ENCODE measurements at places on chromosomes 16 and 17. TPM values are rescaled to one million over a fixed set of nuclear protein-coding genes. Genes with fewer than 3 reads are reported as not detected.

DNA sequence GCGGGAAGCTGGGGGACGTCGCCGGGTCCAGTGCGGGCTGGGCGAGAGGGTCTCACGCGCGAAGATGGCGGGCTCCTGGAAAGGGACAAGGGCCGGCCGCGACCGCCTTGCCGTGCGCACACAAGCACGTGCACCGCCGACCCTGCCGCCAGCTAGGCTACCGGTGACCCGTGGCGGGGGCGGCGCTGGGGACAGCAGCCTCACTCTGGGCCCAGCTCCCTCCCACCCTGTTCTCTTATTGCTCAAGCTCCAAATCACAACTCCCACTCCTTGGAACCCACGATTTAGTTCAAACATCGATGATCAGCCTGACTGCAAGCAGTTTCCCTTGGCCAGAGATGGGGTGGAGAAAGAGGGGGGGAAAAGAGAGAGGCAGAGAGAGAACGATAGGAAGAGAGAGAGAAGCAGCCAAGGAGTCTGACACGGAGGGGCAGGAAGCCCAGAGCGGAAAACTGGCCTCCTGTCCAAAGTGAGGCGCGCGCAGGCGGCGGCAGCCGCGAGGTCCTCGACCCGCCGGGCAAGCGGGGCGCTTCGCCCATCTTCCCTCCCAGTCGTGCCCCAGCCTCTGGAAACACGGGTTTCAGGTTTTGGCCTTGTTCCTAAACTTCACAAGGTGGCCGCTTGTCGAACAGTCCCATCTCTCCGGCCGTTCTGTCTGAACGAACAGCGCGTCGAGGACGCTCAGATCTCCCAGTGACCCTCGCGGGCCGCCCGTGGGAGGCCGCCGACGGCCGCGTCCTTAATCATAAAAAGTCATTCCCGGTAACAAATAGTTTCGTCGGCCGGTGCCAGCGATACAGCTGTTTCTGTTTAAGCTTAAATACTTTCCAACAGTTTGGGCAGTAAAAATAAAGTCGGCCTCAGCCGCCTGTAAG lies 1.7 kb upstream of the CBX8 start:
- DNase-seq, result no peak
- H3K36me3 ChIP-seq, result no peaks in the 10 kb centered on the region
- peaks cover 56% of the 10 kb centered on the region for H3K27me3 ChIP-seq
- peaks cover 58% of the 10 kb centered on the region for H3K4me1 ChIP-seq
- no peak overlapping the region for H3K4me3 ChIP-seq

- H3K27me3 ChIP-seq, result no peaks in the 10 kb centered on the region
- DNase-seq, result no peak
- peaks cover 19% of the 10 kb centered on the region for H3K4me1 ChIP-seq
- H3K36me3 ChIP-seq, result peaks cover 12% of the 10 kb centered on the region
Measured at GRCh38 chr16:1766231-1766630, 5.1 kb downstream of the NME3 start.

The BIRC5 gene
- not detected for total RNA-seq

DNA sequence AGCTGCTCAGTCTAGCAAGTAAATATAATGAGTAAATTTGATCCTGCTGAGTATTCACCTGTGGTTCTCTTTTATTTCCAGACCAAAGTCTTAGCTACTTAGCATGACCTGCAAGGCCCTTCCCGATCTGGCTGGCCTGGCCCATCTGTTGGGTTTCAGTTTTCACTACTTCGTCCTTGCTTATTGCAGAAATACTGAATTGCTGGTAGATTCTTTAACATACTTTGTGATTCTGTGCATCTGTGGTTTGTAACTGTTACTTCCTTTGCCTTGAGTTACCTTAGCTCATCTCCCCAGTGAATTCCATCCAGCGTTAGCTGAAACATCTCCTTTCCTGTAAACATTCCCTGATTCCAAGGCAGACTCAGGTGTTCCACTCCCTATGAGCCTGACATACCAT lies 131.1 kb downstream of the PHKB start:
- no peaks in the 10 kb centered on the region for H3K36me3 ChIP-seq
- no peak for DNase-seq

- H3K36me3 ChIP-seq, result no peaks in the 10 kb centered on the region
- H3K4me1 ChIP-seq, result peaks cover 67% of the 10 kb centered on the region
- H3K27me3 ChIP-seq, result no peaks in the 10 kb centered on the region
Measured at GRCh38 chr17:79926605-79927135, 87.4 kb upstream of the CBX4 start.

GRCh38 chr17:64180089-64181073 lies 50.4 kb upstream of the ERN1 start:
- DNase-seq, result no peak
- no peak overlapping the region for H3K4me3 ChIP-seq
- no peaks in the 10 kb centered on the region for H3K27me3 ChIP-seq
- H3K27ac ChIP-seq, result no peak overlapping the region
- H3K36me3 ChIP-seq, result no peaks in the 10 kb centered on the region
- peaks cover 32% of the 10 kb centered on the region for H3K4me1 ChIP-seq

The SLC4A1 gene
- not detected for total RNA-seq

The LYRM1 gene
- 13.5 TPM for total RNA-seq

- DNase-seq, result no peak
- H3K4me3 ChIP-seq, result no peak overlapping the region
- no peaks in the 10 kb centered on the region for H3K4me1 ChIP-seq
- H3K36me3 ChIP-seq, result no peaks in the 10 kb centered on the region
Measured at GRCh38 chr17:3683054-3683511, 12.9 kb downstream of the P2RX5 start.

- peaks cover 23% of the 10 kb centered on the region for H3K4me1 ChIP-seq
- no peak overlapping the region for H3K4me3 ChIP-seq
- no peaks in the 10 kb centered on the region for H3K36me3 ChIP-seq
- H3K27me3 ChIP-seq, result no peaks in the 10 kb centered on the region
Measured at GRCh38 chr16:66874079-66874775, 6.1 kb upstream of the PDP2 start.

The MAPT gene
- total RNA-seq, result 2.3 TPM

The HSF5 gene
- not detected for total RNA-seq

The ZNF423 gene
- 9.2 TPM for total RNA-seq

The TBC1D3G gene
- total RNA-seq, result not detected

The ZNF821 gene
- total RNA-seq, result 8.6 TPM

DNA sequence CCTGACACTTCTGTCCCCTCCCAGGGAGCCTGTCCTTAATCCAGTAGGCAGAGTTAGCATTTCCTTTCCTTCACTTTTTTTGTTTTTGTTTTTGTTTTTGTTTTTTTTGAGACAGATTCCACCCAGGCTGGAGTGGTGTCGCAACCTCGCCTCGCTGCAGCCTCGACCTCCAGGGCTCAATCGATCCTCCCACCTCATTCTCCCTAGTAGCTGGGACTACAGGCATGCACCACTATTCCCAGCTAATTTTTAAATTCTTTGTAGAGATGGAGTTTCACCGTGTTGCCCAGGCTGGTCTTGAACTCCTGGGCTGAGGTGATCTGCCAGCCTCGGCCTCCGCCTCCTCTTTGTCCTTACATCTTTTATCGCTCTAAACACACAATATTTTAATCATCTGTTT lies 4.0 kb downstream of the NHERF1 start:
- peak overlapping the region; percentile 95 for H3K27ac ChIP-seq
- no peak for DNase-seq
- H3K4me1 ChIP-seq, result peaks cover 76% of the 10 kb centered on the region
- no peak overlapping the region for H3K4me3 ChIP-seq
- H3K27me3 ChIP-seq, result no peaks in the 10 kb centered on the region

DNA sequence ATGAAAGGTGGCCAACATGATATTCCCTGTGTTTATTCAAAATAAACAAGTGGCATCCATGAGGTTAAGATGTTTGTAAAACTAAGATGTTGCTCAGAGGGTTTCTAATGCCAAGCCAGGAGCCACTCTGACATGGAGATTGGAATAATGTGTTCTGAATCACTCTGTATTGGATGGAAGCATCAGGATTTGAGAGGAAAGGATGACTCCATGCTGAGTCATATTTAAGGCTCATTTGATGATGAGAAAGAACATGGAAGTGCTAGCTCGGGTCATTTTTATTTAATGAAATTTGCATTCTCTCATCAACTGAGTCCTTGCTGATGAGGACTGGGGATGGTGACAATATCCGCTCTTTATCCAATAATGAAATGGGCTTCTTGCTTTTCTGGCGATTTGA lies 6.2 kb downstream of the VAT1L start:
- H3K27me3 ChIP-seq, result peaks cover 2% of the 10 kb centered on the region
- H3K27ac ChIP-seq, result no peak overlapping the region
- H3K4me3 ChIP-seq, result no peak overlapping the region

DNA sequence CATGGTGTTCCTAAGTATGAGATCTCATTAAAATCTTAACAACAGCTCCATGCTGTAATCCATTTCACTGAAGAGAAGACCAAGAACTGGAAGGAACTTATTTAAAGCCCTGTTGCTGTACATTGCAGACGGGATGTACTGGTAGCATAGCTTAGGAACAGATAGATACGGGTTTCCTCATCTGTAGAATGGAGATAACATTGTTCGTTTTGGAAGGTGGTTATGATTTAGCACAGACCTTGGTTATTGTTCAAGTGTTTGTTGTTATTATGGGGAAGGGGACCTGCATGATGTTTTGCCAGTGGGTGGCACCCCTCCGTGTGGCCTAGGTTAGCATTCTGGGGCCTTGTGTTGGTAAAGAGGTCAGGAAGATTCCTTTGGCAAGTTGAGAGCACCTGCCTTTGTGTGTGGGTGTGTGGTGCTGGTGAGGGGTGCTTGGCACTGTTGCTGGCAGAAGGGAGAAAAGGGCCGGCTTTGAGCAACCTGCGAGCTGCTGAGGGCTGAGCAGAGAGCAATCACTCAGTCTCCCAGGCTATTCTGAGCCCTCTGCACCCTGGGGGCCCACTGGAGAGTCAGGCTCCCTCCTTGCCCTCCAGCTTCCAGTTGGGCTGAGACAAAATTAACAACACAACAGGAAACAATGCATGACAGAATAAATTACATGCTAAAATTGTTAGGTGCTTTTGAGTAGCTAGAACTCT lies 2.3 kb downstream of the TAOK2 start:
- H3K27ac ChIP-seq, result peak overlapping the region; percentile 24
- peaks cover 25% of the 10 kb centered on the region for H3K36me3 ChIP-seq
- no peak for DNase-seq
- H3K4me3 ChIP-seq, result no peak overlapping the region
- peaks cover 35% of the 10 kb centered on the region for H3K4me1 ChIP-seq

The SMIM36 gene
- total RNA-seq, result not detected

The SMIM5 gene
- 3.3 TPM for total RNA-seq

GRCh38 chr16:53456625-53457024 lies 22.4 kb downstream of the RBL2 start:
- no peak for DNase-seq
- no peak overlapping the region for H3K4me3 ChIP-seq
- no peaks in the 10 kb centered on the region for H3K27me3 ChIP-seq
- no peak overlapping the region for H3K27ac ChIP-seq
- H3K4me1 ChIP-seq, result no peaks in the 10 kb centered on the region

The TNP2 gene
- not detected for total RNA-seq

- H3K27ac ChIP-seq, result no peak overlapping the region
- H3K4me1 ChIP-seq, result peaks cover 16% of the 10 kb centered on the region
- no peak overlapping the region for H3K4me3 ChIP-seq
- no peaks in the 10 kb centered on the region for H3K36me3 ChIP-seq
- no peak for DNase-seq
Measured at GRCh38 chr16:77214411-77215138, 15.4 kb downstream of the SYCE1L start.

DNA sequence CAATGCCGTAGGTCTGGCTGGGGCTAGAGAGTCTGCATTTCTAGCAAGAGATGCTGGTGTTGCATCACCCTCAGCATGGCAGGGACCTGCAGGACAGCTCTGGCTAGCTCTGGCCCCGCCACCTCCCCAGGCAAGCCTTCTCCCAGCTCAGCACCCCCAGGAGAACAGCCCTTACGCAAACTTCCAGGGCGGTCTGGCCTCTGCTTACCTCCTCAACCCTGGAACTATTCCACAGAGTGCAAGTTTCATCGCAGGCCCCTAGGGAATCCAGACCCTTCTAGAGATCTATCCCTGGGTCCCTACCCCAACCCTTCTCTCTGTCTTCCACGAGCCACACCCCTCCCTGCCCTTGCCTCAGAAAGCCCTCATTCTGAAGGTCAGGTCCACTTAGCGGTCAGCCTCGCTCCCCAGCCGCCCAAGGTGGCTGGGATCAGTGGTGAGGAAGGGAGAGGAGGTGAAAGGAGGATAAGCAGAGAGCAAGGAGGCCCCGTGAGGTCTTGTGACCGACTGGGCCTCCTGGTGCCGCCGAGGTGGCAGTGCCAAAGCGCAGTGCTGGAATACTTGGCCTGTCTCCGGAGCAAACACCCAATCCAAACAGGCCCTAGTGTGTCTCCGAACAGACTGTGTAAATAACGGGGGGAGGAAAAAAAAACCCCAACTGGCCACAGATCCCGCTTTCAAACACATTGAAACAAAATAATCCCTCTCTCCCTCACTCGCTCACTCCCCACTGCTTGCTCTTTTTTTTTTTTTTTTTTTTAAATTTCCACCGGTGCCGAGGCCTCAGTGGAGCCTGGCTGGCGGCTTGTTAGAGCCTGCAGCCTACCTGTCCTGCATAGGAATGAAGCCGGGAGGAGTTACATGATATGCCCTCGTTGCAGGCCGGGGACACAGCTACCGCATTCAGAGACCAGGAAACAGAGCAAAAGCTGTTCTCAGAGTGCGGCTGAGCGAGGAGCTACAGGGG lies 380.9 kb downstream of the SOX9 start:
- peaks cover 57% of the 10 kb centered on the region for H3K4me1 ChIP-seq
- no peaks in the 10 kb centered on the region for H3K36me3 ChIP-seq
- no peaks in the 10 kb centered on the region for H3K27me3 ChIP-seq

The RNF157 gene
- 4.7 TPM for total RNA-seq

GRCh38 chr17:77402159-77402731 lies 261.5 kb downstream of the SEC14L1 start:
- H3K36me3 ChIP-seq, result peaks cover 2% of the 10 kb centered on the region
- H3K4me3 ChIP-seq, result no peak overlapping the region
- DNase-seq, result no peak
- peaks cover 19% of the 10 kb centered on the region for H3K4me1 ChIP-seq

DNA sequence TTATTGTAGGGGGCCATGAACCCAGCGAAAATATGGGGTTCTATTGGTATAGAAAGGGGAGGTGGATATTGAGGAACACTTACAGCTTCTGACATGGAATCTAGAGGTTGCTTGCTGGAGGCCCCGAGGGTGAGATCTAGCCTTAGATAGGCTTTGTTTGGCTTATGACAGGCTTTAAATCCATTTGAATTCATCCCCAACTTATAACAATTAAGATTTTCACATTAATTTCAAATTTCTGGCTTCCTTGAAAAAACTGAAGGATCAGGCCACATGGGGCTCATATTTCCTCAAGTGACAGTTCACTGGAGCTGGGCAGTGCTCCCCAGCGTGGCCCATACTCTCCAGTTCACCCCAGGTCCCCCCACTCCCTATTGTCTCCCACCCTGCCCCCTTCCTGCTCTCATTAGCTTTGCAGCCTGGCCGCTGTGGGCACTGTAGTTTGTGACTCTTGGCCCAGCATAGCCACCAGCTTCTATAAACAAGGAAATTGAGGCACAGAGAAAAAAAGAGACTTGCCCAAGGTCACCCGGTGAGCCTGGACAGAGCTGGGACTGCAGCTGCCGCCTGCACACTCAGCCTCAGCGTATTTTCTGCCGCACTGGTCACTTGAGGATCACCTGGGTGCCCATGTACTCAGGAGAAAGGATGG lies 19.8 kb upstream of the ADGRG1 start:
- peak overlapping the region; percentile 88 for H3K27ac ChIP-seq
- H3K4me1 ChIP-seq, result peaks cover 86% of the 10 kb centered on the region
- no peaks in the 10 kb centered on the region for H3K36me3 ChIP-seq
- H3K4me3 ChIP-seq, result no peak overlapping the region

The FBRS gene
- total RNA-seq, result 76.8 TPM

The RDM1 gene
- not detected for total RNA-seq

The PRAC1 gene
- not detected for total RNA-seq

The KIF2B gene
- not detected for total RNA-seq

- H3K4me1 ChIP-seq, result peaks cover 71% of the 10 kb centered on the region
- no peaks in the 10 kb centered on the region for H3K27me3 ChIP-seq
- peak; percentile 41 for DNase-seq
- H3K4me3 ChIP-seq, result no peak overlapping the region
- H3K36me3 ChIP-seq, result no peaks in the 10 kb centered on the region
- H3K27ac ChIP-seq, result peak overlapping the region; percentile 25
Measured at GRCh38 chr17:63442549-63443035, 3.5 kb downstream of the CYB561 start.
